Smooth muscle cell of the coronary artery (primary cell): ENCODE measurements at places on chromosomes 2 and 18. TPM values are rescaled to one million over a fixed set of nuclear protein-coding genes. Genes with fewer than 3 reads are reported as not detected.

The STON1 gene
- total RNA-seq: 4.2 and 9.5 TPM in 2 replicates

The KATNAL2 gene
- total RNA-seq: 0.75 and 4.6 TPM in 2 replicates

The SPP2 gene
- total RNA-seq: not detected in 2 replicates

The WNT10A gene
- total RNA-seq: not detected in 2 replicates

The SERPINB13 gene
- total RNA-seq: not detected in 2 replicates

The LPIN1 gene
- 28.2 and 67.4 TPM in 2 replicates for total RNA-seq

The SERPINB11 gene
- 0.12 TPM in 1 of 2 replicates, not detected in the other for total RNA-seq

The POU3F3 gene
- total RNA-seq: 2.3 TPM in 1 of 2 replicates, not detected in the other

The CYP1B1 gene
- 5.1 and 226 TPM in 2 replicates for total RNA-seq

The REG3A gene
- not detected in 2 replicates for total RNA-seq

The ESPNL gene
- 0.08 and 0.35 TPM in 2 replicates for total RNA-seq

The LMAN2L gene
- 24.4 and 31.5 TPM in 2 replicates for total RNA-seq

The PAIP2B gene
- 0.45 and 0.47 TPM in 2 replicates for total RNA-seq

The HOXD4 gene
- total RNA-seq: 0.08 TPM in 1 of 2 replicates, not detected in the other

The ACMSD gene
- total RNA-seq: not detected in 2 replicates

The KIAA2012 gene
- total RNA-seq: under 0.01 TPM in 1 of 2 replicates, not detected in the other

The NEB gene
- 0.08 and 0.94 TPM in 2 replicates for total RNA-seq
